ENCODE measurements at places on chromosomes 11 and 22.

DNA sequence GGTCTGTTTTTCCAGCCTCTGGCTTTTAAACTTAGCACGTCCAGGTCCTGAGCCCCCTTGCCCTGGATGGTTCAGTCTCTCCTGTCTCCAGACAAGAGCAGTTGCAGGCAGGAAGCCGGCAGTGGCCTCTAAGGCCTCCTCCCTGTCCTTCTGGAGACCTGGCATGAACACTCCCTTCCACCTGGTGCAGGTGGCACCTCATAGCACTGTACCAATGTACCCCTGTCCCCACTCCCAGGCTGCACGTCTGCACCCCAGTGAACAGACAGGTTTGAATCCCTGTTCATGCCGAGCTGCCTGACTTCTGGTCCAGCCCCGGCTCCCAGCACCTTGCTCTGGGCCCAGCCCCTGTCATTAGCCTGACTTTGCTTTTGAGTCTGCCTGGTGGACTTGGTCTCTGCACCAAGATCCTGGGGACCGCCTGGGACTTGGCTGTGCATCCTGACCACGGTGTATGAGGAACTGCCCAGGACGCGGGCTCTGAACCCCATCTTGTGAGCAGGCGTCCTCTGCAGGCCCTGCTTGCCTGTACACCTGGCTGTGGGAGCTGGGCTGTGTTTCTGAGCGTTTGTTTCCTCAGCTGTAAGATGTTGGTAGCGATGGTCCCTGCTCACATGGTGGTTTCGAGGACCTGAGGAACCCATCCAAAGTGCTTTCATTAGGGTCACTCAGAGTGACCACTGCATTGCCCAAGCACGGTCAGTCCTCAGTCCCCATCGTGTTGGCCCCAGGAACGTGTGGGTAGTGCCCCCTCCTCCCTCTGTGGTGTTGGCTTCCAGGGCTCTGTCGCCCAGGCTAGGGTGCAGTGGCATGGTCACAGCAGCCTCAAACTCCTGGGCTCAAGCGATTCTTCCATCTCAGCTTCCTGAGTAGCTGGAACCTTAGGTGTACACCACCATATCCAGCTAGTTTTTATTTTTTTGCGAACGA, 75.0 kb upstream of the SHANK2 start:
- H3K27ac ChIP-seq: no peak overlapping the region
- no peaks in the 10 kb centered on the region for H3K4me1 ChIP-seq
- H3K27me3 ChIP-seq: no peaks in the 10 kb centered on the region
- H3K36me3 ChIP-seq: no peaks in the 10 kb centered on the region
- H3K4me3 ChIP-seq: no peak overlapping the region

- no peaks in the 10 kb centered on the region for H3K4me1 ChIP-seq
- DNase-seq: no peak
- no peaks in the 10 kb centered on the region for H3K36me3 ChIP-seq
- H3K4me3 ChIP-seq: no peak overlapping the region
Measured at GRCh38 chr11:27215471-27216269, 147.3 kb downstream of the CCDC34 start.

DNA sequence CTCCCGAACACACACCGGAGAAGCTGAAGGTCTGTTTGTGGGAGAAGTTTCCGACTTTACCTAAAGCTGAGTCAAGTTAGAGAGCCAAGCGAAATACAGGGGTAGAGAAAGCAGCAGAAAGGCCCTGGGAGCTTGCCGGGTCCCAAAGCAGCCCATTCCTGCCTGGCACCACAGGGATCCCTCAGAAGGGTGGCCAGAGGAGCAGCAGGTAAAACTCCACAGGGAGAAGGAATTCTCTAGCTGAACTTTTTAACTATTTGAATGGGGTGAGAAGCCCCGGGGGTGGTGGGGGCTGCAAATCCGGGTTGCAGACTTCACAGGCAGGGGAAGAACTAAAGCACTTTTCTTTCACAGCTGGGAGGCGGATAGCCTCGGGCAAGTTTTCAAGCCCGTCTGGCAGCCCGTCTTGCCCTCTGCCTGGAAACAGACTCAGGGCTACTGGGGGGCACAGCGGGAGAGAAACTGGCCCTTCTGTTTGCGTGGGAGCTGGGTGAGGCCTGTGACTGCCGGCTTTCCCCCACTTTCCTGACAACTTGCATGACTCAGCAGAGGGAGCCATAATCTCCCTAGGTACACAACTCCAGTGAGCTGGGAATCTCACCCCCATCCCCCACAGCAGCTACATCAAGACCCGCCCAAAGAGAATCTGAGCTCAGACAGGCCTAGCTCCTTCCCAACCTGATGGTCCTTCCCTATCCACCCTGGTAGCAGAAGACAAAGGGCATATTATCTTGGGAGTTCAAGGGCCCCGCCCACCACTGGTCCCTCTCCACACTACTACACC, 311.0 kb downstream of the SBF2 start:
- no peak for DNase-seq
- no peak overlapping the region for H3K27ac ChIP-seq
- H3K4me1 ChIP-seq: peaks cover 2% of the 10 kb centered on the region
- H3K4me3 ChIP-seq: no peak overlapping the region

DNA sequence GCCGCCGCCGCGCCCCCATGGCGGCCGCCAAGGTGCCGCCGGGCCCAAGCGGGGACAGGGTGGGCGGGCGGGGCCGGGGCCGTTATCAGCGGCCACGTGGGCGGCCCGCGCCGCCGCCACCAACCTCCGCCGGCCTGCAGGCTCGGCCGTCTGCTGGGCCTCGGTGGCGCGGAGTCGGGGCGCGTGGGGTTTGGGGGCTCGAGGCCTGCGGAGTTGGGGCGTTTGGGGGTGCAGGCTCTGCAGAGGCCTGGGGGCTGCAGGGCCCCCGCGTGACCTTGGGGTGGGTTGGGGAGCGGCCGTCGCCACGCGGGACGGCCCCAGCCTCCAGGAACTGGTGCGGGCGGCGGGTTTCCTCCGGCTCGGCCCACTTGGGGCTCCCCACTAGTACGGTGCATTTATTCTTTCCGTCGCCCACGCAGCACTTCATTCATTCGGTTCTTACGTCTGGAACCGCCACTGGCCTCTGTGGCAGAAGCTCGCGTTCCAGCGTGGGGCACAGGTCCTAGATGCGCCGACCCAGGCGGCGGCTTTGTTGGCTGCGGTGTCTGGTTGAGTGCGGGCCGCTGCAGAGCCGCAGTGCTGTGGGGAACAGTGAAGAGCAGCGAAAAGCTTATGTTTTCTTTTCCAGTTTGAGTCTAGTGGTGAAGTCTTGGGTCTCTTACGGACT, 740 bp upstream of the TRMT2A start:
- H3K27me3 ChIP-seq: no peaks in the 10 kb centered on the region
- DNase-seq: peak; percentile 66
- H3K36me3 ChIP-seq: peaks cover 41% of the 10 kb centered on the region
- peak overlapping the region; percentile 88 for H3K27ac ChIP-seq

DNA sequence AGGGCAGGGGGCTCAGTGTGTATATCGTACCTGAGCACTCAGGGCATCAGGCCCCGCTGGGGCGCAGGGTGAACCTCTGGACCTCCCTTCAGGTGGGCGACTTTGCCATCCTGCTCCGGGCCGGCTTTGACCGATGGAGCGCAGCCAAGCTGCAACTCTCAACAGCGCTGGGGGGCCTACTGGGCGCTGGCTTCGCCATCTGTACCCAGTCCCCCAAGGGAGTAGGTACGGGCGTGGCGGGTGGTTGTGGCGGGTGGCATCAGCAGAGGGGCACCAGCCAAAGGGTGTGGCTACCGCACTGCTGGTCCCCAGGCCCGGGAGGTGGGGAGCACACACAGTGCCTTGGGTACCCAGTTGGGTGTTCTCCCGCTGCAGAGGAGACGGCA, 6.3 kb downstream of the SLC39A13 start:
- no peak overlapping the region for H3K27ac ChIP-seq
- no peak overlapping the region for H3K4me3 ChIP-seq
- peaks cover 26% of the 10 kb centered on the region for H3K36me3 ChIP-seq
- H3K4me1 ChIP-seq: peaks cover 1% of the 10 kb centered on the region
- no peak for DNase-seq

GRCh38 chr11:114075891-114076441, 16.5 kb downstream of the ZBTB16 start:
- peaks cover 51% of the 10 kb centered on the region for H3K27me3 ChIP-seq
- peaks cover 4% of the 10 kb centered on the region for H3K36me3 ChIP-seq
- H3K4me1 ChIP-seq: peaks cover 83% of the 10 kb centered on the region
- DNase-seq: peak; percentile 49

All from activated naive CD4-positive, alpha-beta T cell treated with anti-CD3 and anti-CD28 coated beads, Interleukin-2, amount 10 ng/mL, durations not matched to agents 7 days and 5 days (primary cell).